GM19239 (cell line): ENCODE measurements at places on chromosomes 11 and 22.

DNA sequence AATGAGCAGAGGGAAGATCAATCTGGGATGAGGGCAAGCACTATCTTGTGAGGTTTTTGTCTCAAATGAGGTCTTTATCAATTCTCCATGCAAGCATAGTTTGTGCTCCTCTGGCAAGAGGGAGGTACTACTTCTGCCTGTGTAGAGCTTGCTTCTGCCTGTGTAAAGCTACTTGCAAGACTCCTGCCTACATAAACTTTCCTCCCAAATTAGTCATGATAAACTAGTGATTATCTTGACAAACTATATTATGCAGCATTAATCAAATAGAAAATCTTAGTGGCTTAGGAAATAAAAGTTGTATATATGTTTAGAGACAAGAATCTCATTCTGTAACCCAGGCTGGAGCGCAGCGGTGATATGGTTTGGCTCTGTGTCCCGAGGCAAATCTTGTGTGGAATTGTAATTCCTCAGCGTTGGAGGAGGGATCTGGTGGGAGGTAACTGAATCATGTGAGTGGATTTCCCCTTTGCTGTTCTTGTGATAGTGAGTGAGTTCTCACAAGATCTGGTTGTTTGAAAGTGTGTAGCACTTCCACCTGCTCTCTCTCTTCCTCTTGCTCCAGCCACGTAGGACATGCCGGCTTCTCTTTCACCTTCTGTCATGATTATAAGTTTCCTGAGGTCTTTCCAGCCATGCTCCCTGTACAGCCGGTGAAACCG is 8.0 kb upstream of the MMP10 start:
- no peak for DNase-seq

GRCh38 chr11:41660585-41660984 is 201.1 kb upstream of the LRRC4C start:
- DNase-seq: no peak

DNA sequence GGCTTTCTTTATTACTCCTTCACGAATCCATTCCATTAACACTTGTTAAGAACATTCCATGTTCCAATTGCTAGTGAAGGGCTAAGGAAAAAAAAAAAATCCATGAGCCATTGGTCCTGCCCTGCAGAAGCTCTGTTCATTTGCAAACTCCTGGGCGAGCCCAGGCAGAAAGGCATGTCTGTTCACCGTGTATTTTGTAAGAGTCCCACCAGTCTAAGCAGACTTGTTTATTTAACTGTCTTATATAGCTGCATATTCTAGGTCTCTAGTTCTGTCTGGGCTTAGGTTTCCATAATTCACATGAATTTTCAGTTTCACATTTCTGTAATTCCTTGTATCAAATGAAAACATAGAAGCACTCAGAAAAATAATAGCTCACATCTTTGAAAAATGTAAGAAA is 97.4 kb upstream of the POU2AF2 start:
- DNase-seq: no peak

- DNase-seq: no peak
Measured at GRCh38 chr11:59380263-59381059, 21.8 kb downstream of the OR5AN1 start.

DNA sequence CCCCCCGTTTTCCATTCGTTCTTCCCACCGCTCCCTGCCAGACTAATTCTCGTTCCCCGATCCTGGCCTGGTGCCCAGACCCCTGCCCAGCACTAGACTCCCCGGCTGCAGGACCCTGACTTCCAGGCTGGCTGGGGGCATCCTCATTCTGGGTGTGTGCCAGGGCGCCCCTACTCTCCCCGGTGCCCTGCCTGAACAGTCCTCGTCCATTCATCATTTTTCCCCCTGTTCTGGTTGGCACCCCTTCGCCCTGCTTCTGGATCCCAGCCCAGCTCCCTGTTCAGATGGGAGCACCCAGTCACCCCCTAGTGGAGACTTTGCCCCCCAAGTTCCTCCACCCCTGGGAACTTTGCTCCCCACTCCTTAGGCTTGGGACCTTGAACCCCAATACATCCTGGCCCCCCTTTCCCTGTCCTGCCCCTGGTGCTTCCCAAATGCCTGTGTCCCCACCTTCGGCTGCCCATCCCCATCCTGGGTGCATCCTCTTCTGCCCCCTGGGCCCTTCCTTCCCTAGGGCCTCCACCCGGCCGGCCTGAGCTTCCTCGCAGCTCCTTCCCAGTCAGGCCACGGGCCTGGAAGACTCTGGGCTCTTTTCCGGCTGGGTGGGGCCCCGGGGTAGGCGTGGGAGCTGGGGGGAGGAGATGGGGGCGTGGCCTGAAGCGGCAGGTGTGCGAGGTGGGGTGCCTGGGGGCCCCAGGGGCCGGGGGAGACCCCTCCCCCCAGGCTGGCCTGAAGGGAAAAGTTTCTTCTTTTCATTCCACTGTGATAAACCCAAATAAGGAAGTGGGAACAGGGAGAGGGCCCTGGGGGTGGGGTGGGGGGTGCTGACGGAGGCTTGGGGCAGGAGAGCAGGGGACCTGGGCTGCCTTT is 908 bp downstream of the PLCB3 start:
- DNase-seq: peak; percentile 63

DNA sequence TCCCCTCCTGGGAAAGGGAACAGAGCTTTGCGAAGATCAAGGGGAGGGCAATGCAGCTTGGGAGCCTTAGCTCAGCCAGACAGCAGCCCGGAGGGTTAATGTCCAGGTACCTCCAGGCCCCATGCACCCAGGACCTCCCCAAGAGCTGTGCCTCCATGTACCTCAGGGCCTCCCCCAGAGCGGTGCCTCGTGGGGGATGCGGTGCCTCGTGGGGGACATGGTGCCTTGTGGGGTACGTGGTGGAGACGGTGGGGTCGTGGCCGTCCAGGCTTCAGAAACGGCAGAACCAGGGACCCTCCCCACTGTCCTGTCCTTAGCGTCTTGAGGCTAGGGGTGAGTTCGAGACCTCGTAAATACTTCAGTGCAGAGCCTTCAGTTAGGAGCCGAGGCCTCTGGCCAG is 33.2 kb downstream of the BRSK2 start:
- no peak for DNase-seq

DNA sequence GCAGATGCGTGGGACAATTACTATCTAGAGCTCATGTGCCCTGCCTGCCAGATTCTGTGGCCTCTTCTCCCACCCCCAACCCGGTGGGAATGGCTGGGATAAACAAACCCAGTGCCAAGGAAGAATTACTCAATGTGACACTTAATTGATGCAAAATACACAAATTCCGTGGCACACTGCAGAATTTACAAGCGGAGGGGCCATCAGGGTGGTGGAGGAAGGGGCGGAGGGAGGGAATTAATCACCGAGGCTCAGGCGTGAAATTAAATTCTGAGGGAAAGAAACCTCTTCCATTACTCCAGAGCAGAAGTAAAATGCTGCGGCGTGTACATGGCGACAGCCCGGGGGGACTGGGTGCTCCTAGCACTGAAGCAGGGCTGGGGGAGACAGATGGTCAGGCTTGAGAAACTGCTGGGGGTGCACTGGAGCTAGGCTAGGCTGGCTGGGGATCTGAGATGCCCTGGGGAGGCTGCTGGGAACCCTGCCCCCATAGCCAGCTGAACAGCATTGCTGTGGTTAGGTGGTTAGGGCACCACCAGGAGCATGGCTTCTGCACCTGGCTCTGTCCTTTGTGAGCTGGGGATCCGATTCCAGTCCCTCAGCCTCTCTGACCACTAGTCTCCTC is 200.6 kb downstream of the CEP164 start:
- no peak for DNase-seq

DNA sequence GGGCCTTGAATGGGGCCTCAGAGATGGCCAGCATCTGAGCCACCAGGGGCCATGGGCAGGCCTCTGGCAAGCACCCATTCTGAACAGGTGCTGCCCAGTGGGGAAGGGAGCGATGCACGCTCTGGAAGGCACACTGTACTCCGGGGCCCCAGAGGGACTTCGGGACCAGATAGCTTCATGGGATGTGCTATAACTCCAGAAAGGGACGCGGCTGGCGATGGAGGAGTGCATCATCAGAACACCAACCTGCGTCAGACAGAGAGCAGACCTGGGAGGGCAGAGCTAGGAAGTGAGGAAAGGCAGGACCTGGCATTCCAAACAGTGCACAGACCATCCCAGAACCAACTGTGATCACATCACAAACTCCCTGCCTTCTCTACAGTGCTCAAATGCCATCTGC is 16.8 kb downstream of the DGCR2 start:
- DNase-seq: no peak

DNA sequence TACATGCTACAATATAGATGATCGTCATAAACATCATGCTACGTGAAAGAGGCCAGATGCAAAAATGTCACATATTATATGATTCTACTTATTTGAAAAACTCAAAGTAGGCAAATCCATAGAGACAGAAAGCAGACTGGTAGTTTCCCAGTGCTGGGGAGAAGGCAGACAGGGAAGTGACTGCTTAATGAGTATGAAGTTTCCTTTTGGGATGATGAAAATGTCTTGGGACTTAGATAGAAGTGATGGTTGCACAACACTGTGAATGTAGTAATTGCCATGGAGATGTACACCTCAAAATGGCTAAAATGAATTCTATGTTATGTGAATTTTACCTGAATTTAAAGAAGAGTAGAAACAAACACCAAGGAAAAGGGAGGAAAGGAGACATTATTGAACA is 45.2 kb upstream of the EHF start:
- DNase-seq: no peak

DNA sequence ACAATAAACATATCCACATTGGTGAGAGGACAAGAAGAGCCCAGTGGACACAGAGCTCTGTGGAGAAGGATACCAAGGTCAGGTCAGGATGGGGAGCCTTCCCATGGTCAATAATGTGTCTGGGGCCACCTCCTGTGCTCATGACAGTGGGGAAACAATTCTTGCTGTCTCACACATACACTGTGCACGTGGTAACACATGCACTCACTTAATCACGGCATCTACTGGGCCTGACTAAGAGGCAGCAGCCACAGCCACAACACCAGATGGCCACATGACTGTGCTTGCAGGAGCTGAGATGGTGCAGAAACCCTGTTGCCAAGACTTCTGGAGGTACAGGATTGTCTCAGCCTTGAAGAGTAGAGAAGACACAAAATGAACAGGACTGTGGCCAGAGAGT is 28.6 kb downstream of the C22orf42 start:
- DNase-seq: no peak

GRCh38 chr22:30922151-30922611 is 46.4 kb downstream of the MORC2 start:
- DNase-seq: peak; percentile 30

DNA sequence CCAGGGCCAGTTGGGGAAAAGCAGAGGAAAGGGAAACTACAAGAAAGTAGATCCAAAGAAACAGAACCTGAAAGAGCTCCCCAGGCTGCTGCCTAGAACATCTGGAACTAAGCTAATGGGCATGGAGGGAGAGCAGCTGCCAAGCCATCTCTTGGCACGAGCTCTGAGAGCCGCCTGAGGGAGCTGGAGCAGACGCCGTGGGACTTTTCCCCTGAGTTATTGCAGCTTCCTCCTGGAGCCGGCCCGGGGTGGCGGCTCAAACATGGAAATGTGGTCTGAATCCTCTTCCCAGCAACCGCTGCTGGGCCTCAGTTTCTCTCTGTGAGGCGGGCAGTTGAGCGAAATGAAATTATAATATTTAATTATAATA is 41.8 kb downstream of the LIF start:
- no peak for DNase-seq

- peak; percentile 44 for DNase-seq
Measured at GRCh38 chr11:76062733-76063132, 143.6 kb downstream of the WNT11 start.

DNA sequence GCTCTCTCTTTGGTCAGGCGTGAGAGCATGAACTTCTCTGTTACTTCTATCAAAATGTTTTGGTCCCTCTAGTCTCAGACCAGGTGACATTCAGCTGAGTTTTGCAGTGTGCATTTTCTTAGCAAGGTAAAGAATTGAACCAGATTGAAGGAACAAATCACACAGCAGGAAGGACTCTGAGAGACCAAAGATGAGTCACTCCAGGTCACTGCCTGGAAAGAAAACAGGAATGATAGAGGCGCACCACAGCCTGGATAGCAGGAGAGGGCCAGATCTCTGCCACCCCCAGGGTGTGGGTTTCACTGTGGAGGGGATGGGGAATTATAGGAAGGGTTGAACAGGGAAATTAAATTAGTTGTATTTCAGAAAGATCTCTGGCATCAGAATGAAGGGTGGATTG is 788.3 kb downstream of the NTM start:
- no peak for DNase-seq

DNA sequence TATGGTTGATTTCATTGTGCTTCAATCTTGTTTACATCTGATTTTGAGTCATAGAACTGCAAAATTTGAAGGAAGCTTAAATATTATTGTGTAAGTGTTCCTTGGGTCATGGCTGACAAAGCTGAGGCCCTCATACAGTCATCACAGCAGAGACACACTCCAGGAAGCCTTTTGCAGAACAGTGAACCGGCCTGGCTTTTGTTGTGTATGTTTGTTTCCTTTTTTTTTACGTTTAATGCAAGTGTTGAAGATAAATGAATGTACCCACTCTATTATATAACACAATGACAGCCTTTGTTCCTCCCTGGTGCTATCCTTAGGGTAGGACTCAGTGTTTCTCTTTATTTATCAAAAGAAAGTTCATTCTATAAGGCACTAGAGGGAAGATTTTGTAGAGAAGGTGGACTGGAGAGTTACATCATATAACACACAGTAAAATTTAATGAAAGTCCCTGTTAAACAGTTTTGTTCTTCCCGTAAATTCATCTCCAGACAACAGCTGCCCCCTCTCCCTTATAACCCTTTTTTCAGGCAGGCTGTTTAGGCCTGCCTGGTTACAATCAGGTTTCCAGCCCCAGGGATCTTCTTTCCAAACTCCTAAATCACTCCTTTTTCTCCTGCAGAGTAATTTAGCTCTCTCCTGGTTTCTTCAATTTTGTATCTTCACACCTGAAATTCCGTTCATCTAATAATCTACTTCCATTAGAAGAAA is 34.3 kb upstream of the CSTF3 start:
- no peak for DNase-seq

DNA sequence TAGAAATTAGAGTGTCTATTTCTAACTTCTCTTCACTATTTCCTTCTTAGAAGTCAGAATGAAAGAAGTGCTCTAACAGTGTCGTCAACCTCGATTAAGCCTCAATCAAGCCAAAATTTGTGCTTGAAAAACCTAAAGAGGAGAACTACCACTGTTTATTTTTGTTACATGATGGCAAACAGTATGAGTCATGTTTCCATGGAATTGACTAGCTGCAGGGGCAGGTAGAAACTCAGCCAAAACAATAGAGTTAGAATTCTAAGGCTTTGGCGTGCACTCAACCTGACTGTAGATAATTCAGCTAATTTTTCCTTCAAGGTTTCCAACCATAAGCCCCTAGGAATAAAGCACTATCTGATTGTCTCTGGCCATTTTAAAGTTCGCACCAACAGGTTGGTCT is 415.9 kb downstream of the ETS1 start:
- no peak for DNase-seq

GRCh38 chr22:26665813-26666231 is 8.4 kb downstream of the MIAT start:
- DNase-seq: no peak

GRCh38 chr11:125174686-125175085 is 10.1 kb downstream of the PKNOX2 start:
- no peak for DNase-seq

- no peak for DNase-seq
Measured at GRCh38 chr11:35262056-35262455, 123.1 kb downstream of the CD44 start.

GRCh38 chr11:132114185-132114584 is 743.8 kb downstream of the NTM start:
- no peak for DNase-seq
